Stimulated activated CD4-positive, alpha-beta T cell treated with anti-CD3 and anti-CD28 coated beads, Interleukin-1b, Interleukin-23, amount 100 ng/mL, for 1 hour (primary cell): ENCODE measurements at places on chromosomes 3 and 15.

DNA sequence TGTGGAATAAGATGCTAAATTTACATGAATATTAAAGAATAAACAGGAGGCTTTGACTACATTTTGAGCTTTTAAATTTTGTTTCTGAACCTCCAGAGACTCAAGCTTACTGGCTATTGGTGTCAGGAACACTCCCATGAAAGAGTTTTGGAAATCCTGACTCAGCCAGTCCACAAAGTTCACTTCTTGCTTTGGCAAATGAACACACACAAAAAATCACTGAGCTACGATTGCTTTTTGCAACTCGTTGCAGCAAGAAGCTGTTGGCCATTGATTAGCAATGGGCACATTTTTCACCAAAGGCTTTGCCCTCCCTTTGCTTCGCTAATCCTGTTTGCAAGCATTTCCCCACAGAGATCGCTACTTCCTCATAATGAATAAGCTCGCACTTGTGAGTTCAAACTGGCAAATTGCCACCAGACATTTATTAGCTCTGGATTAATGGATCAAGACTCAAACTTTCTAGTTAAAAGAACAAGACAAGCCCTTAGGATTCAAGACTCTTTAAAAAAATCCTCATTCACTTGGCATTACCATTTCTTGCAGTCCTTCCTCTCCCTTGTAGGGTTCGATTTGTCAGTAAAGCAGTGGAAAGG, 343.2 kb upstream of the ONECUT1 start:
- no peak for DNase-seq

DNA sequence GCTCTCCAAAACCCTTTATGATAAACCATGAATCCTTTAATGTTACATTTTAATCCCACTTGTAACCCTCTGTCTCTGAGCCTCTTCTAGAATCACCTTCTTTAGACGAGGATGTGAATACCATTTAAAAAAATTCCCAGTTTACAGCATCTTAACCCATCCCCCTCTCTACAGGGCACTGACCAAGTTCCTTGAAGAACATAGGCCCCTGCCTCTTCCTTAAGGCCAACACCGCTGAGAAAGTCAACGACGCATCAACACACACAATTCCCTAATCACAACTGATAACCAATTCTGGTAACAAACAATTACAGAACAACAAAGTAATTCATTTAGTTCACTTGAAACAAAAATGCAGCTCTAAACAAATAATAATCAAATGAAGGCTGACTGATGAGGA, 130.3 kb downstream of the DLG1 start:
- DNase-seq = no peak

DNA sequence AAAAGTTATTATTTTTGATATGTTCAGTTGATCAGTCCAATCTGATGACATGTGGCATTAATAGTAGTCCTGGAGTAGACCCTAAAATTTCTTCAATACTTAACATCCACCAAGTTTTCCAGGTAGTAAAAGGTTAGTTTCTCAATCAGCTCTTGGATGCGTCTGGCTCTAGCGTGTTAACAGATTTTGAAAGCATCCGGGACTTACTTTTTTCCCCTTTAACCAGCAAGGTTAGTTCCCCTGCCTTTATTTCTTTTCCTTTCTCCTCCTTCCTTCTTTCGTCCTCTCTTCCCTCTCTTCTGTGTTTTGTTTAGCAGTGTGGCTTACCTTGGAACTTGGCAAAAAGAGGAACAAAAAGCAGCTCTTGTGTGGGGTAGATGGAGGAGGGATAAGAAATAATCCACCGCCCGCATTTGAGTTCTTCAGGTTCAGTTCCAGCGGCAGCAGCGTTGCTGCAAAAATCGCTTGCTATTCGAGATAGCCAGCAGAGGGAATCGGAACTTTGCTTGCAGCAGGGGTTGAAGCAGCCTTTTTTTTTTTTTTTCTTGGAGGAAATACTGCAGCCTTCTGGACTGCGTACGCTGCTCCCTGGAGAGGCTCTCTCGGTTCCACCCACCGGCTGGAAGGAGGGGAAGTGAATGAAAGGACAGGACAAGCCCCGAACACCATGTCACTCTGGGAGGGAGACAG, at the start of gene RBMS3:
TSS of gene RBMS3 (plus strand) at position 668 of the 690 bp plus-strand sequence.
- DNase-seq = no peak

DNA sequence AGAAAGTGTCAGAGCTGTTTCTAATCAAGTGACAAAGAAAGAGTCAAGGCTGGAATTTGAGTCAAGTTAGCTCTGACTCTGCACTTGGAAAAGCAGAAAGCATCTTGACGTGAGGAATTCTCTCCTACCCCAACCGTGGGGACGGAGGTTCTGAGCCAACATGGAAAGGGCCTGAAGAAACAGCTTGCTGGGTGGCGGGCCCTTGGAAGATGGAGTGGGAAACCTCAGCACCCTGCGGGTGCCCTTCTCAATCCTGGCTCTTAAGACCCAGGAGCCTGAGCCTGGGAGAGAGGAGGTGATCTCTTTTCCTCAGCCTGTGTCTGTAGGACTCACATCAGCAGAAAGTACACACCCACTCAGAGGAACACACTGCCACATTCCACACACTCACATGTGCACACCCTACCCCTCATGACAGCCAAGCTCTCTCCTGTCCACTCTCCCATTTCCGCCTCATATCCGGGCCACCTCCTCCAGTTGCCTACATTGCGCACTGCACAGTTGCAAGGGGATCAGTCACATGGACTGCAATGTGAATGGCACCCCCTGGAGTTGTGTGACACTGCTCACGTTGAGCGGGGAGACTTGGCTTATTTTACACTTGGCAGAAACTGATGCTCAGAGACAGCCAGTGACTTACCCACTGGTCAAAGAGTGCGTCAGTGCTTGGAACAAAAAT, 101.5 kb upstream of the SLC6A6 start:
- DNase-seq = no peak

DNA sequence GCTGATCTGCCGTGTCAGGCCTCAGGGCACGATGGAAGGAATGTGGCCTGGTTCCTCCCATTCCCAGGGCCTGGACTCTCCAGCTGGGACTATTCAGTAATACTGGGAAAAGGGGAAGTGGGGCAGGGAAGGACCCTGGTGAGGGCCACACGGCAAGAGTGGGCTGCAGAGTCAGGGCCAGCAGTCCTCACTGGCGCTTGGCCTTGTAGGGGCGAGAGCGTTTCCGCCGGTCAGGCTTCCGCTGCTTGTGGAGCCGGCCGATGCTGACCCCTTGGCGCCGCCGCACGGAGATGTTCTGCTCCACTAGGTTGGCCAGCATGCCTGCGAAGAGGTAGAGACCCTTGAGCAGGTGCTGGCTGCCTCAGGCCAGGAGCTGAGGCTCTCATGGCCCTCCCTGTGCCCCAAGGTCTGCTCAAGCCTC, 42.8 kb downstream of the SEMA3G start:
- DNase-seq = no peak

DNA sequence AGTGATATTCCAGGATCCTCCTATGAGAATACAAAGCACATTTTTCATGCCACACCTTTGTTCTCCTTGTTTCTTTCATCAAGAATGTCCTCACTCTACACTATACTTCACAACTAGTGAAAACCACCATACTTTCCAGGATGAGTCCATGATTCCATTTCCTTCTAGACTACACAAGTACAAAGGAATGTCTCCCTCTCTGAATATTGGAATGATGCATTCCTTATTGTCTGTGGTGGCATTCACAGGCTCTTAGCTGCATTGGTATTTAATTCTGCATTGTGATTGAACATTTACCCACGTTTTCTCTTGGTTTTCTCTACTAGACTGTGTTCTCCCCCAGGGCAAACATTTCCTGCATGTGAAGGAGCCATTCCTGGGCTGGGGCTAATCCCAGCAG, 217.5 kb downstream of the RAP2B start:
- DNase-seq = no peak

DNA sequence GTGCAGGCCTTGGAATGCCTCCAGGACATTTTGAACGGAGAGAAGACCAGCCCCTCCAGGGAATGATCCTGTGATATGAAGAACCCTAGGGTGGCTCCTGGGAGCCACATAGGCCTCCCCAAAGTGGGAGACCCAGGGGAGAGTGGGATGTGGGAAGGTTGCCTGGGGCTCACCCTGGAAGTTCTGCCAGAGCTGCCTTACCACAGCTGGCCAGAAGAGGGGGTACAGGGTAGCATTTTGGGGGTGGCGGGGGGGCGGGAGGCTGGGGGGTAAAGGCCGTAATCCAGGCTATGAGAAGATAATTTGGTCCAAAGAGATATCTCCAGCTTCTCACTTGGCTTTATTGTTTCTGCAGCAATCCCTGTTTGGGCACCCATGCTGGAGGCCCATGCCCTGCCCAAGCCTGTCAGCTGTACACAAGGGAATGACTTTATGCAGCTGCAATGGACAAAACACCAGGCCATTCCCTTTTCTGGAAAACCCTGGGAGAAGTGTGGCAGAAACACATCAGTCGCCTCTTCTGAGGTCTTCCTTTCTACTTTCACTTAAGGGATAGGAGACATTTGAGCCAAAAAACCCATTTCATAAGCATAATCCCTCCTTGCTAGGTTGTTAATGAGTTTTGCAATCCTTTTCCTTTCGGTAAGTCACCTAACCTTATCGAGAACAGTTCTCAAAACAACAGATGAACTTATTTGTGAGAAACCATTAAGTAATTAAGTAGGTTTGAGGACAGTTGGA, 11.0 kb upstream of the MUSTN1 start:
- DNase-seq = no peak

- DNase-seq = no peak
Observed at GRCh38 chr15:37102305-37103162, 2.2 kb upstream of the MEIS2 start.

GRCh38 chr3:178536211-178537079, at the start of gene KCNMB2:
Gene KCNMB2, plus strand, starts transcription at chr3:178536436.
- no peak for DNase-seq

- no peak for DNase-seq
Observed at GRCh38 chr3:165439765-165440164, 243.6 kb upstream of the SLITRK3 start.

DNA sequence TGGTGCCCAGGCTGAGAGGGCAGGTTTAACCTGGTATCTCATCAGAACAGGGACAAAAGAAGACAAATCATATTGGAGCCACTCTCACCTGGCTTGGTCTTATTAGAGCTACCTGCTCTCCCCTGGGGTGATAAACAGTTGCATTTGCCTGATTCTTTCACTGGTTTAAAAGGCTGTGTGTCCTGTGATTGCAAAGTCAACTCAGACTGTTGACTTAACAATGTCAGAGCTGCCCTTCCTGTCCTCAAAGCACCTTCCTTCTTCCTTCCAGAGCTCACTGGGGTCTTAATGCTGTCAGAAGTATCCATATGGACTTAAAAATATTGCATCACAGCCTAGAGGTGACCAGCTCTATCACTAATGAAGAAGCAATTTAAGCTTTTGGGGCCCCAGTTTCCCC, 50.5 kb upstream of the MINAR1 start:
- DNase-seq = no peak

GRCh38 chr15:50278496-50278895, 13.0 kb upstream of the HDC start:
- DNase-seq = no peak

- DNase-seq = no peak
Observed at GRCh38 chr15:41169781-41170180, 53.7 kb upstream of the INO80 start.

- DNase-seq = no peak
Observed at GRCh38 chr15:59545573-59545972, 66.0 kb upstream of the GCNT3 start.
